NCI-H2029 treated with DMSO at 0.1 percent for 48 hours (cell line): ENCODE measurements at places on chromosomes 1 and 21.

- DNase-seq: no peak
Observed at GRCh38 chr1:60575326-60575977, 501.9 kb upstream of the C1orf87 start.

GRCh38 chr1:23525558-23526250 lies 5.3 kb downstream of the E2F2 start:
- no peak for DNase-seq

DNA sequence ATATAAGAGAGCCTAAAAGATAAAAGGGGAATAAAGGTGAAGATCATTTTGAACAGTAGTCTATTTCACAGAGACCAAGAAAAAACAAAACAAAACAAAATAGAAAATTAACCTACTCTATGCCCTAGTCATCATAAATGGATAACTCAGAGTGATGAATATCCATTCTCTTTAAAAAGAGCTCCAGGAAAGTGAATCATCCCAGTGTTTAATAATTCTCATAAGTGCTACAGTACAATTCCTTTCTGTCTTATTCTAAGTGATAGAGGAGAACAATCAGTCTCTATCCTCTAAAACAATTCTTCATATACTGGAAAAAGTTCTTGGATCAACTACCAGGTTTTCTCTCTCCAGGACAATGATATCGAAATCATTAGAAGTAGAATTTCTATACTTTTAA lies 45.8 kb downstream of the GDAP2 start:
- DNase-seq: no peak

DNA sequence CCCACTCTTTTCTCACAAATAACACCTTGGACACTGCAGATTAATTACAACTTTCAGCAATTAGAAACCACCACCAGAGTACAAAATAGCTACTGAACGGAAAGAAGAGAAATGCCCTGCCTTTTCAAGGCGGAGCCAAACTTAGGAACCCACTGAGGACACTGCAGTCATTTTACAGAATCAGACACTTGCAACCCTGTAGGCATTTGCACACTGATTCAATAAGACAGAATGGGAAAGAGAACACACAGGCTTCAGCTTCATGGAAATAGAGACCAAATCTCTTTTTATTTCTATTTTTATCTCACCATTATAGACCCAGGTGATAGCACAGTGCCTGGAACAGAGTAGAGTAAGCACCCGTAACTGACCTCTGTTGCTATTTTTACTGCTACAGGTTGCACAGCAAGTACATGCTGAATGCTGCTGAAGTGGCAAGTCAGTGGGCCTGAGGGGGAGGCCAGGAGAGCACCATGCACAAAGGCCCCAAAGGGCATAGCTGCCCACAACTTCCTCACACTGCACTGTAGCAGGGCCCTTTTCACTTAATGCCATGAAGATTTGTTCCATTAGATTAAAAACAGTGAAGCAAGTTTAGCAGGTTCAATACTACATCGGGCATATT lies 50.7 kb upstream of the EDARADD start:
- no peak for DNase-seq

GRCh38 chr1:183200451-183200850 lies 14.4 kb downstream of the LAMC2 start:
- no peak for DNase-seq

GRCh38 chr1:235646463-235646862 lies 3.1 kb downstream of the GNG4 start:
- DNase-seq: peak; percentile 61

GRCh38 chr1:226533220-226533619 lies 15.3 kb upstream of the STUM start:
- no peak for DNase-seq

DNA sequence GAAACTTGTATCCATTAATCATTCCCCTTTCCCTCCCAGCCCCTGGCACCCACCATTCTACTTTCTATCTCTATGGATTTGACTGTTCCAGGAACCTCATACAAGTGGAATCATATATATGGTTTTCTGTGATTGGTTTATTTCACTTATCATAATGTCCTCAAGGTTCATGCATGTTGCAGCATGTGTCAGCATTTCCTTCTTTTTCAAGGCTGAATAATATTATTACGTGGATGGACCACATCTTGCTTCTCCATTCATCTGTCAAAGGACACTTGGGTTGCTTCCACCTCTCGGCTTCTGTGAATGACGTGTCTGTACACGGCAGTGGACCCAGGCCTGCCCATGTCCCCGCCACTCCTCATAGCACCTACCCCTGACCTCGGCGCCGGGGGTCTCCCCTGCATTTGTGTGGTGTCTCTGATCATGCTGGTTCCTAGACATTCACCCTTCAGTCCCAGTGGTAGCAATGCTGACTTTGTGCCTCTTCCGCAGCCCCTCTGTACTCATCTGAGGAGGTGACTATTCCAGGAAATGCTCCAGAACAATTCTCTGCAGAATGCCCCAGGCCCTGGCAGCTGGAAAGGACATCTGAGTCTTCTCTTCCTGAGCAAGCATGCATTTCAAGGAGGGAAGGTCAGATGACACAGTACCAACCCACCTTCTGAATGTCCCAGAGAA lies 136.9 kb downstream of the PSMG1 start:
- no peak for DNase-seq
